ENCODE measurements at places on chromosomes 3 and 15.

DNA sequence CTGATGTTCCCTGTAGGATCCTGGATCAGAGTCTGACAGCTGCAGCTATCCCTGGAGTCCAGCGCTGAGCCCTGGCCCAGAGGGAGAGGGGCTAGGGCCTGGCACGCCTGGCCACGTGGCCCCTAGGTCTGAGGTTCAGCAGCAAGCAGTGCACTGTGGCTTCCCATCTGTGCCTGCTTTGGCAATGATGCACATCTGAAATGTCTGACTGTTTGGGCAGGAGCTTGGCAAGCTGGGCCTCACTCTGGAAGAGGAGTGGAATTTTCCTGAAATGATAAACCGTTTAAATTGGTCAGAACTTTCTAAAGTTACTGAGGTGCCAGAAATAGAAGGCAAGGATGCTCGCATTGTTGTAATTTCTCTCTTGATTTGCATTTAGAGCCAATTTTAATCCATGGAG lies 48.8 kb upstream of the MRPS22 start:
- DNase-seq: no peak

- no peak for DNase-seq
Measured at GRCh38 chr3:127665586-127665985, 7.2 kb upstream of the ABTB1 start.

GRCh38 chr15:29645841-29646240 lies 176.4 kb downstream of the TJP1 start:
- no peak for DNase-seq

- no peak for DNase-seq
Measured at GRCh38 chr3:134517791-134518190, 31.9 kb downstream of the CEP63 start.

DNA sequence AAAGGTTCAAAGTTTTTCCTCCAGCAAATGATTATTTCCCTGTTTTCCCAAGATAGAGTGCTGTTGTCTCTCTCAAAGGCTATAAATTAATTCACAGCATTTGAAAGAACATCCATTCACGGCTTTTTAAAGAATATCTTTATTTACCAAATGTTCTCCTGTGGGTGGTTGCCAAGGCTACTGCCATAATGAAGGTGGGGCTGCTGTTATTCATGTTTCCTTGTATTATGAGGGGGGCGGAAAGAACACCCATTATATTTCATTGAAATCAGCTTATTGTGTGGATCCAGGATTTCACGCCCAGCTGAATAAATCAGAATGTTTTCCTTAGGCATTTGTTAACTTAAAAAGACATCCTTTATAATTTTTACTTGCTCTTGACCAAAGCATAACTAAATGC lies 10.1 kb downstream of the SRP14 start:
- DNase-seq: no peak

DNA sequence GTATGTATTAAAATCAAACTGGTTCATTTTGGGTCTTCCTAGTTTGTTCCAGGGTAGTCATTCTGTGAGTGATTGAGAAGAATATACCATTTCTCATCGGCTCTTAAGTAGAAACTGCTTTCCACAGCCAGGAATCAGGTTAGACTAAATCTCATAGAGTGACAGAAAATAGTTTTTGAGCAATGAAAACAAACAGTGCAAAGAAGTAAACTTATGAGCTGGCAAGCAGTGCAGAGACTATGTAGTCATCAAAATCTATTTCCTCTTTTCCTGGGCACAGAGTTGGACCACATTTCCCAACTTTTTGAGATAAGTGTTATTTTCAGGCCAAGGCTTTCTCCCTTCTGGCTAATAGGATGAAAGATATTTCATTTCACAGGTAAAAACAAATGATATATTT lies 66.5 kb downstream of the UBE3A start:
- no peak for DNase-seq

DNA sequence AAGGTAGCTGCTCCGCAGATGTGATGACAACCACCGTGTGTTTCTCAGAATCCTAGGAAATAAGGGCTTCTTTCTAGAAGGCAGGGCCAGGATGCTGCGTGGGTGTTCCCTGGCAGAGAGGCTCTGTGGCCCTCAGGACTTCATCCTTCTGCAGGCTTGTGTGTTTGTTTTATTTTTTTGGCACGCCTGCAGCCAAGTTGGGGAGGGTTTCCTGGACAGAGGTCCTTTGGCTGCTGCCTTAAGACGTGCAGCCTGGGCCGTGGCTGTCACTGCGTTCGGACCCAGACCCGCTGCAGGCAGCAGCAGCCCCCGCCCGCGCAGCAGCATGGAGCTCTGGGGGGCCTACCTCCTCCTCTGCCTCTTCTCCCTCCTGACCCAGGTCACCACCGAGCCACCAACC lies at the start of gene CLEC3B:
Gene CLEC3B (plus strand): TSS at position 266 of the 400 bp plus-strand sequence. CDS start 60 bp downstream, at position 326.
- no peak for DNase-seq

DNA sequence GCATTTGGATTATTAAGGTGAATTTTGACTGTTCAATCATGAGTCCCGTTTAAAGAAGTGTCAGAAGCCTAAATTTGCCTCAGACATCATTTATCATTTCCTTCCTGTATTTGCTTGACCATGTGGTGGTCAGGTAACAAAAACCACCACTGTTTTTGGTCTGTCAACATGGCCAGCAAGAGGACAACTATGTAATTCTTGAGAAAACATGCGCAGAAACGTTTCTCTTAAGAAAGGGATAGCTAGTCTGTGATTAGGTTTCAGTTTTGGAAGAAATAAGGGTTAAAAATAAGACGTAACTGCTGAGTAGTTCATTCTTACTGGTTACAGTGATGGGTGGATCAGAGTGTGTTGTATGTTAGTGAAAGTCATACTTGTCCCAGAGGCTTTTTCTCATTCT lies 204.5 kb downstream of the AKAP13 start:
- DNase-seq: no peak

GRCh38 chr3:50433954-50434353 lies 69.5 kb downstream of the CACNA2D2 start:
- DNase-seq: no peak

GRCh38 chr3:132183811-132184210 lies 133.4 kb upstream of the ACP3 start:
- no peak for DNase-seq

DNA sequence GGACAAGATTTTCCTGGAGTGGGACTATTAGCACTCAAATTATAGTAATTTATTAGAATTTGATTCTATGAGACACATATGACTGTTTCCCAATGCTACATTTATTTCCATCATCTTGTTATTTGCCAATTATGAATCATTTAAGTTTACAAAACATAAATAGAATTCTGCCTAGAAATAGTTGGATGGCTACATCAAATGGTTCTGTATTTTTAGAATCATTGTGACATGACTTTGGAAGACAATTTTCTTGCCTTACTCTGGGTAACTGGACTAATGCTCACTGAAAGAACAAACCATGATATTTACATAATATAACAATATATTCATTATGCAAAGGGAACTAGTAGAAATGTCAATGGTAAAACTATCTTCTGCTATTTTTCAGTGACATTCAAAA lies 173.5 kb downstream of the ZIC1 start:
- no peak for DNase-seq

- DNase-seq: peak; percentile 61
Measured at GRCh38 chr3:71582036-71582611, 1.4 kb downstream of the FOXP1 start.

- DNase-seq: no peak
Measured at GRCh38 chr3:23756206-23756840, 49.4 kb upstream of the UBE2E1 start.

GRCh38 chr15:44298878-44299277 lies 10.4 kb downstream of the GOLM2 start:
- DNase-seq: no peak

DNA sequence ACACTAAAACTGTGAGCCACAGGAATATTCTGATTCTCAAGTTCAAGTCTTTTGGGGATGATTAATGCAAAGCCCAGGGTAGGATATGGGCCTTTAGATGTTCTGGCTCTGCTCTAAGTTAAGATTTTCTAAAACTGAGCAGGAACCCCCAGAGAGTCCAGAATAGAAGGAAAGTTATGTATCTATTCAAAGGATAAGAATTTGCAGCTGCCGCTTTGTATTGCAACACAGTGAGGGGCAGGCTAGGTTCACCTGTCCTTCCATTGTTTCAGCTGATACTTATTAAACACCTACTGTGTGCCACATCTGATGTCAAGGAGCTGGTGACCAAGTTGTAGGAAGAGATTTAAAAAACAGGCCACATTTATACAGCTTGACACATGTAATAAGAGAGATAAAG lies 290.4 kb downstream of the MAGI1 start:
- no peak for DNase-seq

DNA sequence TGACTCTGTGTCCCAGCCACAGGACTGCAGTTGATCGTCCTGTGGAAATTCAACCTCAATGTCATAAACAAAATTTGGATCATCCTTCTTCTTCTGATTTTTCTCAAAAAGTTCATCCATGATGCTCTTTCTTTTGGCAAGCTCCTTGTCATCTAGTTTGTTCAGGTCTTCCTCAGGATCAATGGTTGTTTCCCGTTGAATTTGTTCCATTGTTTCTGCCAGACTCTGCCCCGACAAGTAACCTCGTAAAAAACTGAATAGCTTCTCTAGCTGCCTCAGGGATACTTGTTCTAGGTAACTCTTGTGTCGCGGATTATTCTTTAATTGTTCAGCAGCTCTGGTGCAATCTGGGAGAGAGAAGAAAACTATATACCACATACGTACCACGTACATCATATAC lies 4.5 kb downstream of the CEP19 start:
- DNase-seq: no peak

- peak; percentile 98 for DNase-seq
Measured at GRCh38 chr15:59688782-59689625, at the start of gene BNIP2. Gene BNIP2 (minus strand): TSS chr15:59689320. CDS start chr15:59682457, 6,863 bp downstream.

GRCh38 chr15:40388941-40389823 lies 6.7 kb downstream of the KNSTRN start:
- no peak for DNase-seq

DNA sequence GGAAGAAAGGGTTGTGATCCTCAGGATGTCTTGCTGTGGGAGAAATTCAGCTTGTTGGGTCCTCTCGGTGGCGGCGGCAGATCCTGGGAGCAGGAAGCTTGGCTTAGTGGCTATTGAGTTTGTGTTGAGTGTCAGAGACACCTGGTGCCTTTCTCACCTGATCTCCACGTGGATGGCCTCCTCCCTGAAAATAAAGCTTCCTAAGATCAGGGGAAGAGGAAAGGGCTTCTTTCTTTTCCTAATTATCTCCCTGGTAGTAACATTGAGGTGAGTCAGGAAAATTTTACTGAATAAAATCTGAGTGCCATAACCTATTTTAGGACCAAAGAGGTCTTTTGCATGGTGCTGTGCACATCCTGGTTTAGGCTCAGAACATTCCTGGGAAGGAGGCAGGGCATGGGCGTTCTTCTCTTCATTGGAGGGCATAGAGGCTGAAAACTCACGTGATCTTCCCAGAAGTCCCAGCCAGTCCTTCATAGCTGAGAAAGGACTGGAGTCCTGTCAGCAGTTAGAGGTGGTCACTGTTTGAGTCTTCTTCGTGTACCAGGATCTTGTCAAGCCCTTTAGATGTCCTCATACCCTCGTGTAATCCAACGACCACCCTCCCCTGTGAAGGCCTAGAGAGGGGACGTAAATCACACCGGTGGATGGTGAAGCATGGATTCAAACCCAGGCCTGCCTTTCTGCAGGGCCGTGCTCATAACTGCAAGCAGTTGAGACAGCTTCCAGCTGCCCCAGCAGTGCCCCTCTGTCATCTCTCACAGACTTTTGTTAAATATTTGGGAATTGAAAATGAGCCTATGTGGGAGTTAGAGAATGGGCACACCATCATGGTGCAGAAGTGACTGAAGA lies 1.1 kb downstream of the CMTM8 start:
- peak; percentile 14 for DNase-seq

- DNase-seq: no peak
Measured at GRCh38 chr3:72969766-72970165, 26.8 kb upstream of the PPP4R2 start.

DNA sequence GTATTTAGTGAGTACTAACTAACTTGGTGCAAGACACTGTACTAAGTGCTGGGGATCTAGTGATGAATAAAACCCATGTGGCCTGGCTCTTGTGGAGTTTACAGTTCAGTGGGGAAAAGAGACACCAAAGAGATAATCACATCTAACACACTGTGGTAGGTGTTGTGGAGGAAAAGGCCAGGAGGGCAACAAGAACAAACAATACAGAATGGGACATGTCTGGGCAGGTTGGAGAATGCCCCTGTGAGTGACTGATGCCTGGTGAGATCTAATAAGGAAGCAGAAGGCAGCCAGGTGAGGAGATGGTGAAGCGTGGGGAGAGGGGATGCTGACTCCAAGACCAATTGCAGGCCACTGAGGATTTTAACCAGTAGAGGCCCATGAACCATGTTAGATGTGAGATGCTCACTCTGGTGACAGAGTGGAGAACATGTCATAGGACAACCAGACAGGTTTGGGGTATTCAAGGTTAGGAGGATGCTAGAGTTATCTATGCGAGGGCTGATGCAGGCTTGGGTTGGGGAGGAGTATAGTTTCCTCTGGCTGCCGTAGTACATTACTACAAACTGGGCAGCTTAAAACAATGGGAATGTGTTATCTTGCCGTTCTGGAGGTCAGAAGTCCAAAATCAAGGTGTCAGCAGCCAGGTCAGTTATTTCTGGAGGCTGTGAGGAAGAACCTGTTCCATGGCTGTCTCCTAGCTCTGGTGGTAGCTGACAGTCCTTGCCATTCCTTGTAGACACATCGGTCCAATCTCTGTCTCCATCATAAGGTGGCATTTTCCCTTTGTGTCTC lies 81.4 kb downstream of the ARNT2 start:
- no peak for DNase-seq

- no peak for DNase-seq
Measured at GRCh38 chr3:119318876-119319275, 24.7 kb downstream of the ARHGAP31 start.

- DNase-seq: no peak
Measured at GRCh38 chr15:51195459-51195858, 100.8 kb upstream of the TNFAIP8L3 start.

- DNase-seq: no peak
Measured at GRCh38 chr3:19334120-19334519, 185.8 kb downstream of the KCNH8 start.

GRCh38 chr3:153160451-153161137 lies 1.4 kb upstream of the RAP2B start:
- peak; percentile 66 for DNase-seq

DNA sequence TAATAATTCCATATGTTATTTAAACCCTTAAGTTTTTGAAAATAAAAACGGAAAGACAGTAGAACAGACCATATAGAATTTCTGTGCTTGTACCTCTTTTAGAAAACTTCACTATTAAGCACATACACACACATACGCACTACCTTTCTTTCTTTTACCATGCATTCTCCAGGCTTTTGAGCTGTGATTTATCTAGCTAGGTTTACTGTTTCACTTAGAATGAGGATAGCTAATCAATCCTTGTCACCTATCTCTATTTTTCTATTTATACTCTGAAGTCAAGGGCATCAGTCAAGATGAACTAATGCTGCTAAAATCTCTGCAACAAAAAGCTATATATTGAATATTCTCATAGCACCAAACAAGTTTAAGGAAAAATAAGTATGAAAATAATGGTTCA lies 43.2 kb downstream of the GOLIM4 start:
- DNase-seq: no peak

GRCh38 chr15:85642693-85643066 lies 152.0 kb downstream of the KLHL25 start:
- no peak for DNase-seq

Measured in activated naive CD4-positive, alpha-beta T cell treated with anti-CD3 and anti-CD28 coated beads, Interleukin-2, amount 50 U/mL, for 16 hours (primary cell).